ENCODE measurements at places on chromosomes 6 and 20. TPM values are rescaled to one million over a fixed set of nuclear protein-coding genes. Genes with fewer than 3 reads are reported as not detected.

RAET1G gene
- polyA plus RNA-seq: 1.7 TPM

E2F1 gene
- 9.8 TPM for polyA plus RNA-seq

PAK5 gene
- polyA plus RNA-seq: 17.8 TPM

FAM217A gene
- polyA plus RNA-seq: 1.0 TPM

DPPA5 gene
- polyA plus RNA-seq: not detected

GPR6 gene
- polyA plus RNA-seq: 0.99 TPM

TGM6 gene
- not detected for polyA plus RNA-seq

LY6G5C gene
- 13.1 TPM for polyA plus RNA-seq

FANCE gene
- 11.5 TPM for polyA plus RNA-seq

DEFB124 gene
- polyA plus RNA-seq: not detected

ACSS1 gene
- polyA plus RNA-seq: 33.6 TPM

PRND gene
- 3.3 TPM for polyA plus RNA-seq

COQ3 gene
- polyA plus RNA-seq: 17.3 TPM

KIF16B gene
- 7.8 TPM for polyA plus RNA-seq

WFDC12 gene
- polyA plus RNA-seq: not detected

FAM83C gene
- polyA plus RNA-seq: 0.05 TPM

C20orf96 gene
- polyA plus RNA-seq: 29.3 TPM

MUC22 gene
- polyA plus RNA-seq: not detected

MAS1L gene
- not detected for polyA plus RNA-seq

TGM3 gene
- polyA plus RNA-seq: 0.39 TPM

EDN1 gene
- 8.3 TPM for polyA plus RNA-seq

GTSF1L gene
- not detected for polyA plus RNA-seq

HLA-DPA1 gene
- 13.7 TPM for polyA plus RNA-seq

SYTL3 gene
- 2.2 TPM for polyA plus RNA-seq

FOXF2 gene
- 15.6 TPM for polyA plus RNA-seq

DNMT3B gene
- polyA plus RNA-seq: 5.9 TPM

UBD gene
- polyA plus RNA-seq: not detected

HDGFL1 gene
- not detected for polyA plus RNA-seq

PDRG1 gene
- 34.4 TPM for polyA plus RNA-seq

SMLR1 gene
- polyA plus RNA-seq: 0.17 TPM

SEMG2 gene
- polyA plus RNA-seq: not detected

HNF4A gene
- polyA plus RNA-seq: 0.29 TPM

EYA4 gene
- 0.73 TPM for polyA plus RNA-seq

ZFP64 gene
- polyA plus RNA-seq: 22.0 TPM

PBX2 gene
- 79.4 TPM for polyA plus RNA-seq

PCSK2 gene
- 28.0 TPM for polyA plus RNA-seq

KHDC1L gene
- 1.6 TPM for polyA plus RNA-seq

TFAP2C gene
- 0.29 TPM for polyA plus RNA-seq

MLN gene
- 0.99 TPM for polyA plus RNA-seq

ZNF391 gene
- polyA plus RNA-seq: 9.3 TPM

DEF6 gene
- 6.7 TPM for polyA plus RNA-seq

BPI gene
- 5.0 TPM for polyA plus RNA-seq
